Left ventricle myocardium inferior (tissue), 1 donor: ENCODE measurements at places on chromosomes 2 and 18. TPM values are rescaled to one million over a fixed set of nuclear protein-coding genes. Genes with fewer than 3 reads are reported as not detected.

Gene PRLH
- not detected for total RNA-seq

GRCh38 chr2:47249157-47249900 is 94.2 kb upstream of the STPG4 start:
- H3K4me1 ChIP-seq, result no peaks in the 10 kb centered on the region
- no peak for DNase-seq
- H3K27me3 ChIP-seq, result no peaks in the 10 kb centered on the region
- no peak overlapping the region for H3K27ac ChIP-seq

Gene MGAT4A
- total RNA-seq, result 18.4 TPM

Gene KYNU
- total RNA-seq, result 1.0 TPM

DNA sequence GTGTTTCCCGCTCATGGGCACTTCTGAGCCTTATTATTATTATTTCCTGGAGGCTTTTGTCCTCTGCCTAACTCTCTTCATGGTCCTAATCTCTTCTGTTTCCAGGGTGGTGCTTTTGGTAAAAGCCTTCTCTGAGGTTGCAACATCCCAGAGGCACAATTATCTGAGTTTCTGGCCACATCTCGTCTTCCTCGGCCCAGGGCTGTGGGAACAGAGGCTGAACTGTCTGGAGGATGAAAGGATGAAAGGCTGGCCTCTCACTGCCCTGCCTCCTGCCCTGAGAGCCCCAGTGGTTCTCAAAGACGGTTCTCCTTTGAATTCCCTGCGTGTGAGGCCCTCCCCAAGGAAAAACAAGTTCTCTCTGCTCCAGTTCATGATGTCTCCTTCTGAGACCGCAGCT is 13.8 kb downstream of the GYPC start:
- H3K36me3 ChIP-seq, result no peaks in the 10 kb centered on the region
- DNase-seq, result no peak
- no peaks in the 10 kb centered on the region for H3K27me3 ChIP-seq
- H3K27ac ChIP-seq, result peak overlapping the region; percentile 66
